ENCODE measurements at places on chromosomes 1 and 21.

DNA sequence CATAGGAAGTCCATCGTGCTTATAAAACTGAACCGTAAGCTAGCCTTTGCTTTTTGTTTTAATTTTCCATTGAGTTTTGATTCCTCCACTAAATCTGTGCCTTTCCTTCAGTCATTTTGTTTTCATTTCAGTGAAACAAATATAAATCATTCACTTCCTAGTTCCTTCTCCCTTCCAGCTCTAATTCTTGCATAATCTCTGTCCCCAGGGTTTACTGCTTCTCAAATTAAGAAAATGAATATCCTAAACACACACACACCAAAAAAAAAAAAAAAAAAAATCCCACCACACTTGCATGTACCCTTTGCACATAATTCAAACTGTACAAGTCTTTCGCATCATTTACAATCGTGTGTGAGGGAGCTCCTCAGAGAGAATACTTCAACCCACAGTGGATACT, 6.8 kb downstream of the KCNH1 start:
- no peaks in the 10 kb centered on the region for H3K27me3 ChIP-seq
- no peaks in the 10 kb centered on the region for H3K36me3 ChIP-seq
- H3K27ac ChIP-seq = no peak overlapping the region
- no peak overlapping the region for H3K4me3 ChIP-seq
- DNase-seq = no peak
- H3K4me1 ChIP-seq = no peaks in the 10 kb centered on the region

- no peak overlapping the region for H3K4me3 ChIP-seq
- H3K36me3 ChIP-seq = no peaks in the 10 kb centered on the region
- H3K27ac ChIP-seq = no peak overlapping the region
- no peaks in the 10 kb centered on the region for H3K4me1 ChIP-seq
- H3K27me3 ChIP-seq = no peaks in the 10 kb centered on the region
- DNase-seq = no peak
These were observed 34.1 kb downstream of the RGSL1 start for GRCh38 chr1:182484067-182484466.

DNA sequence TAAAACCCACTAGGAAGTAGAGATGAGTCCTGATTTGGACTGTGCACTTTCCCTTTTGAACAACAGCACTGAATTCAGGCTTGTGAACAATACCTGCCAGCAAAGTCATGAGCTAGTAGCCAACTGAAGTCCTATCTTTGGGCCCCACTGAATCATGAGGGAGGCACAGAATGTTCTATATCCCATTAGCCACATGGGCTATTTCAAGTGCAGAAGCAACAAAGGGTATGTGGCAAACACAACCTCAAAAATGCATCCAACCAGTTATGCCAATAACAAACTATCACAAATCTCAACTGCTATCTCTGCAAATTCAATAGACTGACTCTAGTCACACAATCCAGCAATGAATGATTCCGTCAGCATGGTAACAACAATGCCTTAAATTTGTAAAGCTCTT, 276.0 kb downstream of the MRPL39 start:
- DNase-seq = no peak
- no peak overlapping the region for H3K27ac ChIP-seq
- no peaks in the 10 kb centered on the region for H3K27me3 ChIP-seq
- no peaks in the 10 kb centered on the region for H3K36me3 ChIP-seq

DNA sequence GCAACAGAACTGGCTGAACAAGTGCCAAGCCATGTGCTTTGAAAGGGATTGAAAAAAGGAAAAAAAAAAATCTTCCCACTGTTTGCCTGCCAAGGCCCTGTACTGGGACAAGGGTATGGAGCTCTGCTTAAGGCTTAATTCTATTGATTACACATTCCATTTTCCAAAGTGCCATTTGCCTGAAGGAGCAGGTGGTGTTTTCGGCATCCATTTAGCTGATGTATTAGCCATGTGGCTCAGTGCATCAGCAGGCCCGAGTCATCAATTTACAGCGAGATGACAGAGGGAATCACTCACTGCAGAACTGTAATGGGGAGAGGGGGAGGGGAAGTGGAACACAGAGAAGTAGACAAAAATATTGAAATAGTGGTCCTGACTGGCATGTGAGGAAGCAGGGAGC, 144.2 kb upstream of the BEND5 start:
- DNase-seq = no peak
- no peak overlapping the region for H3K4me3 ChIP-seq
- no peaks in the 10 kb centered on the region for H3K36me3 ChIP-seq
- H3K4me1 ChIP-seq = no peaks in the 10 kb centered on the region
- no peaks in the 10 kb centered on the region for H3K27me3 ChIP-seq

- no peak overlapping the region for H3K27ac ChIP-seq
- no peak for DNase-seq
- no peaks in the 10 kb centered on the region for H3K27me3 ChIP-seq
- no peaks in the 10 kb centered on the region for H3K36me3 ChIP-seq
- peaks cover 10% of the 10 kb centered on the region for H3K4me1 ChIP-seq
These were observed 229.2 kb downstream of the PTGER3 start for GRCh38 chr1:70818401-70818800.

- no peak overlapping the region for H3K4me3 ChIP-seq
- no peaks in the 10 kb centered on the region for H3K4me1 ChIP-seq
- H3K36me3 ChIP-seq = no peaks in the 10 kb centered on the region
These were observed 10.0 kb downstream of the RSPH1 start for GRCh38 chr21:42486072-42486471.

DNA sequence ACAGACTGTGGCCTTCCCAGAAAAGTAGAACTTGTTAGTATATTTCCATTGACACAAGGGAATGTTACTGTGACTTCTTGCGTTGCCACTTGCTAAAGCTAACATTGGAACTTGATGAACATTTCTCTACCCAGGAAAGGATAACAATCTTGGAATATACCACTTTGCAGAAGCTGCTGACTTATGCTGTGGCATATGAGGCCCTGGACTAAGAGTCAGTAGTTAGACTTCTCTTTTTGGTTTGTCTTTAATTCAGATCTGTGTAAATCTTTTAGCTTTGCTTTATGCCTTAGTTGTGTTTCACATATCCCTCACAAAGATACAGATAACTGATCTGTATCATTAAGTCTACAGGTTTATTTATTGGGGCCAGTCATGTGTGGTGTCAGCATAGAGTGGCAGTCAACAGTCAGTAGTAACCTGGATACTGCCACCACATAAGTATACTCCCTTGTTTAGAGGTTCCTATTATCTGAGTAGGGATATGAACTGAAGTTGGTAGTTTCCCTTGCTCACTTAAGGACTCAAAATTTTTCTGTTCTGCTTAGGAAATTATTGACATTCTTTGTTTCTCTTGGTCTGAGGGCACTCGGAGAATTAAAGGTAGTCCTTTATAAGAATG, 14.7 kb downstream of the RNF2 start:
- DNase-seq = no peak
- H3K36me3 ChIP-seq = no peaks in the 10 kb centered on the region
- no peak overlapping the region for H3K27ac ChIP-seq
- no peaks in the 10 kb centered on the region for H3K27me3 ChIP-seq
- H3K4me1 ChIP-seq = peaks cover 39% of the 10 kb centered on the region

DNA sequence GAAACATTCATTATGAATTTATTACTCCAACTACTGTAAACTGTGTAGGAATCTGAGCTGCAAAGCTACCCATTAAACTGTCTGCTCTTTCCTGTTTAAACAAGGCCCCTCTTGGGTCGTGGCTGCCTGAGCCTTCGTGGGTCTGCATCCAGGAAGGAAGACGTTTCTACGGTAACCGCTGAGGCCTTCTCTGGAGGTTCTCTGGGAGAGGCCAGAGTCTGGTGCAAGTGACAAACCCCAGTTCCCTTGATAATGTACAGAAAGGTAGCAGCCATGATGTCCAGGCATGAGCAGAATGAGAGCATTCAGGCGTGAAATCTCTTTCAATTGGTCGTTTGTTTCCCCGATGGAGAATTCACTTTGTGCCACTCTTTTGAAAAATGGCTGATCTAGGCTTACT, 350.2 kb downstream of the PLPP3 start:
- no peak overlapping the region for H3K4me3 ChIP-seq
- DNase-seq = no peak
- no peaks in the 10 kb centered on the region for H3K4me1 ChIP-seq
- H3K27ac ChIP-seq = no peak overlapping the region
- H3K27me3 ChIP-seq = no peaks in the 10 kb centered on the region
- H3K36me3 ChIP-seq = no peaks in the 10 kb centered on the region

- no peaks in the 10 kb centered on the region for H3K27me3 ChIP-seq
- no peak for DNase-seq
- no peaks in the 10 kb centered on the region for H3K4me1 ChIP-seq
- no peak overlapping the region for H3K4me3 ChIP-seq
- H3K36me3 ChIP-seq = no peaks in the 10 kb centered on the region
- no peak overlapping the region for H3K27ac ChIP-seq
These were observed 258.0 kb upstream of the FMN2 start for GRCh38 chr1:239833723-239834122.

- no peaks in the 10 kb centered on the region for H3K4me1 ChIP-seq
- H3K4me3 ChIP-seq = no peak overlapping the region
- DNase-seq = no peak
- no peak overlapping the region for H3K27ac ChIP-seq
- no peaks in the 10 kb centered on the region for H3K27me3 ChIP-seq
These were observed 16.4 kb upstream of the CGN start for GRCh38 chr1:151494741-151495281.

DNA sequence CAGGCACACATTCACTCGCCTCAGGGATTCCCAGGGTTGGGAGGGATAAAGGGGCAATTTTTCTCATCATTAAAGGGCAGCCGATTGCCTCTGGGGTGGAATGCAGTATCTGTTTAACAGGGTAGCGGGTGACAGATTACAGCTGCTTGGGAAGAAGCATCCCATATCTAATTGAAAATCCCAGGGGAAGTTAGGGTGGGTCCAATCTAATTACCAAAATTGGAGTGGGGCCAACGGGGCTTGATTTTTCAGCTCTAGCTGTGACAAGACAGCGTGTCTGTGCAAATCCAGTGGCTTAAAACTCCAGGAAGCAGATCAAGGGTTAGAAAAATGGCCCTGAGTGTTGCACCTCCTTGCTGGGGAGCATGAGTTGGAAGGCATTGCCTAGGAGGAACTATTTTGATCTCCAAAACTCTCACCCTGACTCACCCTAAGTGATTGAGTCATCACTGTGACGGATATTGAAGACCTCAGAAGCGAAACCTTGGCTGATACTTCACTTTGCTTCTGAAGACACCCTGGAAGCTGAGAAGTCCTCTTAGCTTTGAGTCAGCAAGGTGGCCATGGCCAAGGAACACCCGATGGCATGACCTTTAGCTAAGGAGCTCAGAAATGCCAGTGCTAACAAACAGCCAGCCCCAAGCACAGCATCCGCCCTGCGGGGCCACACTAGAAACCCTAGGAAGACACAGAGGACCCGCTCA, 46.0 kb downstream of the GRHL3 start:
- H3K4me3 ChIP-seq = no peak overlapping the region
- no peaks in the 10 kb centered on the region for H3K4me1 ChIP-seq
- DNase-seq = no peak
- H3K27me3 ChIP-seq = no peaks in the 10 kb centered on the region
- no peaks in the 10 kb centered on the region for H3K36me3 ChIP-seq
- H3K27ac ChIP-seq = no peak overlapping the region

DNA sequence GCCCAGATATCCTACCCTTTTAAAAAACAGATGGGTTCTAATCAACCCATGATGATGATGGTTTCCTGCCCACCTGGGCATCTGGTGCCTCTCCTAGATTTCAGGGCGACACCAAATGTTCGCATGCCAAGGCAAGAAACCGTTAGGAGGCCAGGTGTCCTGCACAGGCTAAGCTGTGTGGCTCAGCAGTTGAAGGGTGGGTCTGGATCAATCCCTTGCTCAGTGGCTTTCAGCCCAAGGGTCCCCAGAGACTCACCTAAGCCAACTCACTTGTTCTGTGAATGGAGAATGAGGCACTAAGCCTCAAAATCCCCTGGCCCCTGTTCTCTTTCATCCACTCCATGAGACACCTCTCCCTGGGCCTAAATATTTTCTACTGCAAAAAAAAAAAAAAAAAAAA, 169.1 kb upstream of the EDN2 start:
- H3K36me3 ChIP-seq = no peaks in the 10 kb centered on the region
- H3K27me3 ChIP-seq = no peaks in the 10 kb centered on the region
- no peak for DNase-seq

- H3K27me3 ChIP-seq = no peaks in the 10 kb centered on the region
- H3K4me1 ChIP-seq = peaks cover 66% of the 10 kb centered on the region
- H3K4me3 ChIP-seq = peak overlapping the region; percentile 77
- no peaks in the 10 kb centered on the region for H3K36me3 ChIP-seq
- peak overlapping the region; percentile 98 for H3K27ac ChIP-seq
- peak; percentile 69 for DNase-seq
These were observed 540 bp downstream of the ARHGEF2 start for GRCh38 chr1:155977690-155978324.

GRCh38 chr1:224160171-224160682, 22.8 kb upstream of the DEGS1 start:
- no peaks in the 10 kb centered on the region for H3K27me3 ChIP-seq
- no peak overlapping the region for H3K27ac ChIP-seq
- no peak overlapping the region for H3K4me3 ChIP-seq

- no peaks in the 10 kb centered on the region for H3K4me1 ChIP-seq
- no peaks in the 10 kb centered on the region for H3K27me3 ChIP-seq
- DNase-seq = no peak
- H3K36me3 ChIP-seq = no peaks in the 10 kb centered on the region
- H3K27ac ChIP-seq = no peak overlapping the region
- H3K4me3 ChIP-seq = no peak overlapping the region
These were observed 5.8 kb upstream of the ANKRD13C start for GRCh38 chr1:70360321-70360720.

GRCh38 chr21:19781881-19782652, 1216.1 kb upstream of the NCAM2 start:
- H3K27me3 ChIP-seq = no peaks in the 10 kb centered on the region
- no peak overlapping the region for H3K4me3 ChIP-seq
- DNase-seq = no peak

DNA sequence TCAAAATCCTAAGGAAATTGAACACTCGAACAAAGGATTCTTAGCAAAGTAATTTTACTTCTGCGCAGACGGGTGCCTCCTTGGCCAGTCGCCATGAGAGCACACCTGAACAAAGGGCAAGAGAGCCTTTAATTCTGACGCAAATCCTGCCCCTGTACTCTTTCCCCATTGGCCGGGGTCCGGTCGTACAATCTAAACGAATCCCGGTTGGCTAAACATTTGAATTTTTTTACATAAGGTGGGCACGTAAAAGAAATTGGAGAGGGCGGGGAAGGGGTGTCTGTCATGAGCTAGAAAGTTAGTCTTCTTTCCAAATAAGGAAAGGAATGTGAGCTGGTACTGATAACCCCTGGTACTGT, 8.2 kb upstream of the IL22RA1 start:
- H3K27ac ChIP-seq = no peak overlapping the region
- peaks cover 7% of the 10 kb centered on the region for H3K27me3 ChIP-seq

GRCh38 chr1:65177457-65177856, 29.5 kb downstream of the AK4 start:
- H3K27me3 ChIP-seq = no peaks in the 10 kb centered on the region
- H3K27ac ChIP-seq = peak overlapping the region; percentile 15
- no peaks in the 10 kb centered on the region for H3K36me3 ChIP-seq
- DNase-seq = no peak
- no peak overlapping the region for H3K4me3 ChIP-seq
- peaks cover 64% of the 10 kb centered on the region for H3K4me1 ChIP-seq

Data from heart left ventricle (tissue), 16 donors.